ENCODE measurements at places on chromosomes 12 and 14.

DNA sequence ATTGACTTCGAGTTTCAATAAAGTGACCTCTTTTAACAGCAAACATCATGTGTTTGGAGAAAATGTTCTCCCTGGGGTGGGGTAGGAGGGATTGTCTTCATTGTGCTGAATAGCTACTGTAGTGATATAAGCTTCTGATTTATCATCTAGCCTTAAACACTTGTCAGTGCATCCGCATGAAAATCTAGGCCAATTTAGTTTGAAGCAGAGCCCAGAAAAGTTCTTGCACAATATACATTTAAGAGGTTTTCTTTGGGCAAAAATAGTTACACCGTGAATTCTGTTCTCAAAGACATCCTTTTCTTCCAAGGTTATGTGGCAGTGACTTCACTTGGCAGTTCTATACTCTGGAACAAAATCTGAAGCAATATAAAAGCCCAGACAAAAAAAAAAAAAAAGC lies 136.0 kb upstream of the IFNG-AS1 start:
- no peak for DNase-seq

DNA sequence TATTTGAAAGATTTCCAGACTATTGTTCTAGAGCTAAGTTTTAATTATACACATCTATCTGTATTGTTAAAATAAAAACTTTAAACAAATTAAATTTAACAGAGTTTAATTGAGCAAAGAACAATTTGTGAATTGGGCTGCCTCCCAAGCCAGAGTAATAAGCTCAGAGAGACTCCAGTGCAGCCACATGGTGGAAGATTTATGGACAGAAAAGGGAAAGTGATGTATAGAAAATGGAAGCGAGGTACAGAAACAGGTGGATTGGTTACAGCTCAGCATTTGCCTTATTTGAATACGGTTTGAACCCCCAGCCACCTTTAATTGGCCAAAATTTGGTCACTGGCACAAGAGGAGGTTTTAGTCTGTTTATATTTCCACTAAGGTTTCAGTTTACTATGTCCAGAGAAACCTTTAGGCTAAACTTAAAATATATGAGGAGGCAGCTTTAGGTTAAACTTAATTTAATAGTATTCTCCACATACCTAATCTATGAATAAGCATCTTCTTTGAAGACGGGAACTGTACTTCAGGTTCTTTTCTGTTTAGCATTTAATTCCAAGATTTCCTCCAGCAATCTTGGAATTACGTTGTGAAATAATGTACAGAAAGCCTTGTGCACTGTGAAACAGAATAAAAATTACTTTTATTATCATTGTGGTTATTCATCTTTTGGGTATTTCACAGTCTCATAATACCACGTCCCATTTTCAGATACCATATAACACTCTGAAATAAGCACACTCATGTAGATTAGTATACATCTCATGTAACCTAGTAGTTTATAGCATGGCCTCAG lies 19.4 kb downstream of the SRGAP1 start:
- DNase-seq = no peak

DNA sequence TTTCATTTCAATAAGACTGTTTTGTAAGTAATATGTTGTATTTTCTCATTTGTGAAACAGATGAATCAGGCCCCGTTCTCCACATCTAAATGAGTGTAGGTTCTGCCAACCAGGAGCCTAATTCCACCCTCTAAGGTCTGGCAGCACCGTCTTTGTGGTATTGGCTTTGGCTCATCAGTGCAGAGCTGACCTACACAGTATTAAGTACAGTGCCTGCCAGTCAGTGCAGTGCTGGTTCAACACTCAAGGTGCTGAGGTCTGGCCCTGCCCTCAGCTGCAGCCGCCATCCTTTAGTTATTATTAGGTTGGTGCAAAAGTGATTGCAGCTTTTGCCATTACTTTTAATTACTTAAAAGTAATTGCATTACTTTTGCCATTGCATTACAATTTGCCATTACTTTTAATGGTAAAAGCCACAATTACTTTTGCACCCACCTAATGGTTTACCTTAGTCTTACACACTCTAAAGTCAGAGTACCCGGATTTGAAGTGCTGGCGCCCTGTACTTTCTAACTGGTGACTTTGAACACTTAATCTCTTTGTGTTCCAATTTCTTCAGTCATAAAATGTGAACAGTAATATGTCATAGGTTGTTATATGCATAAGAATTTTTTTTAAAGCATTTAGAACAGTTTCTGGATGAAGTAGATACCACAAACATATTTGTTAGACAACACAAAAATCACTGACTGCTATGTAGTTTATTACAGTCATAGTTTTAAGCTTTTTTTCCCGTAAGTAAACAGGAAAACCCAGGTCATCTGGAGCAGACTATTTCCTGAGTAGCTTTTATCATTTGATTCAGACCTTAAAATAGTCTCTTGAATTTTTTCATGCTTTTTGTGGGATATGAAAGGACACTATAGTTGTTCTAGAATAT lies 99.5 kb downstream of the SYNE2 start:
- no peak for DNase-seq

GRCh38 chr12:43761500-43761899 lies 2.7 kb downstream of the IRAK4 start:
- DNase-seq = no peak

DNA sequence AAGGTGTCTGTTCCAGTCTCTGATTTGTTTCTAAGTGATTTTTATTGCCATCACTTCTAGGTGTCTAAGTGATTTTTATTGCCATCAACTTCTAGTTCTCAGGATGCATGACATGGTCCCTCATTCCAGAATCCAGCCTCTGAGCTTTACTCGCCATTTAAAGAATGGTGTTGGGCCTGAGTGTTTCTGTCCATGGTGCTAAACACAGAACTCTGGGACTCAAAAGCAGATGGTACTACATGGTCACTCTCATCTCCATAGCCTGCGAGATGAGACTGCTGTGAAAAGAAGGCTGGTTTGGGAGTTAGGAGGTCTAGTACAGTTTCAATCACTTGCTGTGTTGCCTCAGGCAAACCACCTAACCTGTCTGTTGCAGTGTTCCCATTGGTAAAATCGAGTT lies 276.6 kb downstream of the NRXN3 start:
- no peak for DNase-seq

DNA sequence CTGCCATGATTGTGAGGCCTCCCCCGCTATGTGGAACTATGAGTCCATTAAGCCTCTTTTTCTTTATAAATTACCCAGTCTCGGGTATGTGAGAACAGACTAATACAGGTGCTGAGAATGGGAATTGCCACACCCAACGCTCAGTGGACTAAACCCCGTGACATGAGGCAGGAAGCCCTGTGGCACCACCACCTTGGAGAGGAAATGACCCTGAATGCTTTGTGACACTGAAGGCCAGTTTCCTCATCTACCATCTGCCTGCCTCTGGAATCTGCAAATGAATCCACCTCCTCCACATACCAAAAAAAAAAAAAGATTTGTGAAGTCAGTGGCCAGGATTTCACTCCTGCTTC lies 41.6 kb downstream of the NT5DC3 start:
- no peak for DNase-seq

DNA sequence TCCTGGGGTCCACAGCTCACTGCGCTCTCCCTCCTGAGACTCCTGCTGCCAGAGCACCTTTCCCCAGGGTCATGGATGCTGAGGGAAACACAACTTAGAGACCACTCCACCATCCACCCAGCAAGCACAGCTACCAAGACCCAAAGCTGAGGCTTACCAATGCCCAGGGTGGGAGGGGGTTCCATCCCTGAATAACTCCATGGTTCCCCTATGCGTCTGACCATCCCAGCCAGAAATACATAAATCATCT lies 36.3 kb downstream of the DAD1 start:
- DNase-seq = no peak

- DNase-seq = peak; percentile 79
These were observed 63.9 kb upstream of the PTGR2 start for GRCh38 chr14:73787486-73788316.

DNA sequence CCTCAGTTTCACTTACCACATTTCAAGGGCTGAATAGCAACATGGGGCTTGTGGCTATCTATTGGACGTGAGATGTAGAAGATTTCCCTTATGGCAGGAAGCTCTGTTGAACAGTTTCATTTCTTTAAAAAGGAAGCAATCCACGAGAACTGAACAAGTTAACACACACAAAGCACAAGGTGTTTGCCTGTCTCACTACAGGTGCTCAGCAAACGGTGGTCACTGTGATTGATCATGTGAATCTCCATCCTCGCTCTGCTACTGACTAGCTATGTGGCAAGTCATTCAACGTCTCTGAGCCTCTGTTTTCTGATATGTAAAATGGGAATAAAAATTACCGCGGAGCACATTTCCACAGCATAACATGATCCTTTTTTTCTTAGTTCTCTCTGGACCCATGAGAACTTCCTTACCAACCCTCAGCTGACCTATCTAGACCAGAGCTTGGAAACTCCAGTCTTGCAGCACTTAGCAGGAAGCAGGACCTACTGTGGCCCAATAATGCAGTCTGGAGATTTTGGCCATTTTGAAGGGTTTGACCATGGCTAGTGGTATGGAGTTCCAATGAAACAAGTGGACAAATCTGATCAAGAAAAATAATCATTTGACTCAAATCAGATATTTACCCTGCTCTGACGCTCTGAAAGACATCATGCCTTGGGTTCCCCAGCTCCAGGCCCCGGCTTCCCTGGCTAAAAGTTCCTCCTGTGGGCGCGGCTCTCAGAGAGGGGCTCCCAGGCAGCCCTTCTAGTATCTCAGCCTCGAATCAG lies 278.8 kb downstream of the ZFP36L1 start:
- peak; percentile 98 for DNase-seq

DNA sequence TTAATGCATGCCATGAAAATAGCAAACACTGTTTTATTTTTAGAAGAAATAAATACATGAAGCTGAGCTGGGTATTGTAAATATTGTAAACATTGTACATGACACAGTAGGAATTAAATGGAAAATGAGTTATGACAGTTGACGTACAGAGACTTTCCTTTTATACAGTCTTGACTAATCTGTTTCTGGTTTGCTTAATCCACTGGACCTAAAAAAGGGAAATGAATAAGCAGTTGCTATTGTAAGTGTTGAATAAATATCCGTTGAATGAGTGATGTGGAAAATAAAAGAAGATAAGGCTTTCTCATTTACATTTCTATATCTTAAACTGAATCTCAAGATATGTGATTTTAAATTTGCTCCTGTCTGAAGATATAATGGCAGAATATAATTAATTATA lies 15.0 kb downstream of the PMCH start:
- DNase-seq = peak; percentile 83

- no peak for DNase-seq
These were observed 162.7 kb downstream of the FOXN3 start for GRCh38 chr14:89254166-89254909.

DNA sequence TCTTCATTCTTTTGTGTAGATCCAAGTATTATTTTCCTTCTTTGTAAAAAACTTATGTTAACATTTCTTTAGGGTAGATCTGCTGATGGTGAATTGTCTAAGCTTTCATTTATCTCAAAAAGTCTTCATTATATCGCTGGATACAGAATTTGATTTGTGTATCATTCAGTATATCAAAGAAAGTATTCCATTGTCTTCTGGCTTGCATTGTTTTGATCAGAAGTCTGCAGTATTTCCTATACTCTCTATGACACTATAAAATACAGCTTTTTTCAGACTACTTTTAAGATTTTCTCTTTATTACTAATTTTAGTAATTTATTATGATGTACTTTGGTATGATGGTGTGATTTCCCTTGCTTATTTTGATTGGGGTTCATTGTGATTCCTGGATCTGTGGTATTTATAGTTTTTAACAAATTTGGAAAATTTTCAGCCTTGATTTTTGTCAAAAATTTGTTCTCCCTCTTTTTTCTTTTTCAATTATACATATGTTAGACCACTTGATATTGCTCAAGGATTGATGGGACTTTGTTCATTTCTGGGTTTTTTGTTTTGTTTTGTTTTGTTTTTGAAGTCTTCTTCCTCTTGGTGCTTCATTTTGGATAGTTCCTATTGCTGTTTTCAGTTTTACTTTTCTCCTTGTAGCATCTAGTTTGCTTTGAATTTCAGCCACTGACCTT lies 176.5 kb downstream of the ZFP36L1 start:
- DNase-seq = no peak

DNA sequence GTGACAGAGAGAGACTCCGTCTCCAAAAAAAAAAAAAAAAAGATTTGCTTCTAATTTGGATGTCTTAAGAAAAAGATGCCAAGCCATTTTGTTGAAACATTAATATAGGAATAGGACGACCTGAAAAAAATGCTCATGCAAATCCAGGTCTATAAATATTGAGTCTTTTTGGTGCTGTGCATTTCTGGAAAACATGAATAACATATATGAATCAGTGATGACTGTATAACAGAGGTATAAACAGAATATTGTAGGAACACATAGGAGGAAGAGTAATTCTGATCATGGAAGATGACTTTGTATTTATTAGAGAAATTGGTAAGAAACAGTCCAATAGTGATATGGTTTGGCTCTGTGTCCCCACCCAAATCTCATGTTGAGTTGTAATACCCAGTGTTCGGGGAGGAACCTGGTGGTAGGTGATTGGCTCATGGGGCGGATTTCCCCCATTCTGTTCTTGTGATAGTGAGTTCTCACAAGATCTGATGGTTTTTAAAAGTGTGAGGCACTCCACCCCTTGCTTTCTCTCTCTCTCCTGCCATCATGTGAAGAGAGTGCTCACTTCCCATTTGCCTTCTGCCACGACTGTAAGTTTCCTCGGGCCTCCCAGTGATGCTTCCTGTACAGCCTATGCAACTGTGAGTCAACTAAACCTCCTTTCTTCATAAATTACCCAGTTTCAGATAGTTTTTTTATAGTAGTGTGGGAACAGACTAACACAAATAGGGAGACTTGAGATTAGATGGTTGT lies 3.0 kb upstream of the SRSF5 start:
- peak; percentile 83 for DNase-seq

GRCh38 chr14:44995196-44995595 lies 33.2 kb downstream of the TOGARAM1 start:
- DNase-seq = no peak

DNA sequence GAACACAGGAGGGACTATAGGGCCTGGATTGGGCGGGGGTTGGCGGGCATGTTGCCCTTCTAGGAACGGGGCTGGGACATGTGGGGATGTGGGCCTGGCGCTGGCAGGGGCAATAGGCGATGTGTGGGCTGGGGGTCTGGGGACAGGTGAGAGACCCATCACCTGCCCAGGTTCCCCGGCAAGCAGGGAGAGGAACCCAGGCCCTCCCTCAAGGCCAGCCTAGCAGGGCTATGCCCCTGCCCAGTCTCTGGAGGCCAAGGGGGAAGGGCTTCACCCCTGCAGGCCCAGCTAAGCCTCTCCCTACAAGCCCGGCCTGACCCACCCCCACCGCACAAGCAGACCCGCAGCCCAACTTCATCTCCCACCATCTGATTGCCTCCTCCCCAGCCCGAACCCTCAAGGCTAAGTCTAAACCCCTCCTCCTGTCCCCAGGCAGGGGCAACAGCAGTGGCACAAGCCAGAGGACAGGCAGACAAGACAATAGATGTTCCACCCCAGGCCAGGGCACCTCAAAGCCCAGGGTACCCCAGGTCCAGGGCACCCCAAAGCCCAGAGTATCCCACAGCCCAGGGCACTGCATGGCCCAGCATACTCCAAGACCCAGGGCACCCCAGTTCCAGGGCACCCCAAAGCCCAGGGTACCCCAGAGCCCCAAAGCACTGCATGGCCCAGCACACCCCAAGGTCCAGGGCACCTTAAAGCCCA lies 6.5 kb downstream of the JAG2 start:
- no peak for DNase-seq

All from inflammatory macrophage treated with lipopolysaccharide for 4 hours (primary cell).